ENCODE measurements at places on chromosomes 13 and 19.

GRCh38 chr13:46551410-46552302 is 1.3 kb upstream of the LRCH1 start:
- peak; percentile 63 for DNase-seq

- DNase-seq = no peak
These were observed 698 bp downstream of the KANK2 start for GRCh38 chr19:11196406-11197287.

- no peak for DNase-seq
These were observed 82.1 kb downstream of the CHST8 start for GRCh38 chr19:33703821-33704220.

DNA sequence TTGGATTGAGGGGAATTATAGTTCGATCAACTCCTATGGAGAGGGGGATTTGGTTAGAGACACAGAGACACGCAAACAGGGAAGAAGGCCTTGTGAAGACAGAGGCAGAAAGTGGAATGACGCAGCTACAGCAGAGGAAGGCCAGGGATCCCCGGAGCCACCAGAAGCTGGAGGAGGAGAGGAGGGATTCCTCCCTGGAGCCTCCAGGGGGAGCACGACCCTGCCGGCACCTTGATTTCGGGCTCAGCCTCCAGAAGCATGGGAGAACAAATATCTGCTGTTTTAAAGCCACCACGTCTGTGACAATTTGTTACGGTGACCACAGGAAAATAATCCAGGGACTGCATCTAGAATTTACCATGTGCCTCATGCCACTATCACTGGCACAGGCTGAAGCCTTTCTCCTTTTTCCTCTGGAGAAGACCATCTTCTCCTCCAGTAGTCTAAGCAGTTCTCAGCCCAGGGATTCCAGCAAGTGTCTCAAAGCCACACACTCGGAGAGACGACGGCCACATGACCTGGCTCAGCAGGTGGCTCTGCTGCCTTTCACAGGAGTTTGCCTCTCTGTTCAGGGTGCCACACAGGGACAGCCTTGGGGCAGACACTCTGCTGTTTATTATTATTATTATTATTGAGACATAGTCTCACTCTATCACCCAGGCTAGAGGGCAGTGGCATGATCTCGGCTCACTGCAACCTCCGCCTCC is 39.9 kb upstream of the CCNE1 start:
- DNase-seq = peak; percentile 17

DNA sequence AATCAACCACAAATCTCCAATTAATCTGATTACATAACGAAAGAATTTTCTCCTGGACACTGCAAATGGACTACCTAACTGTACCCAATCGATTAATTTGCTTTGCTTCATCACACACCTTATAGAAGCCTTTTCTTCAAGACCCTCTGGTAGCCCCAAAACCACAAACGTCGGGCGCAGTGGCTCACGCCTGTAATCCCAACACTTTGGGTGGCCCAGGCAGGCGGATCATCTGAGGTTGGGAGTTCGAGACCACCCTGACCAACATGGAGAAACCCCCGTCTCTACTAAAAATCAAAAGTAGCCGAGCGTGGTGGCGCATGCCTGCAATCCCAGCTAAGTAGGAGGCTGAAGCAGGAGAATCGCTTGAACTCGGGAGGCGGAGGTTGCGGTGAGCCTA is 42.9 kb upstream of the ZNF429 start:
- DNase-seq = no peak

GRCh38 chr13:108350579-108350978 is 81.1 kb downstream of the TNFSF13B start:
- no peak for DNase-seq

- DNase-seq = no peak
These were observed at the start of gene PCDH17 for GRCh38 chr13:57631596-57632275. TSS of gene PCDH17 (plus strand) at chr13:57631744. CDS start at chr13:57632547, 803 bp downstream.

Measured in hematopoietic multipotent progenitor cell treated with erythropoietin and hydrocortisone succinate and interleukin-3 and kit ligand, for 15 days (in vitro differentiated cells).